ENCODE measurements at places on chromosomes 2 and 18. TPM values are rescaled to one million over a fixed set of nuclear protein-coding genes. Genes with fewer than 3 reads are reported as not detected.
A peak's percentile ranks its signal among the peaks of the same experiment; 100 is the strongest.

The CYBRD1 gene
- total RNA-seq: 471 TPM

The TGFA gene
- total RNA-seq: 12.6 TPM

The HDLBP gene
- total RNA-seq: 412 TPM

The SULT6B1 gene
- total RNA-seq: not detected

The DSG4 gene
- total RNA-seq: not detected

The HOXD13 gene
- not detected for total RNA-seq

The DSG1 gene
- total RNA-seq: not detected

The SSB gene
- 53.9 TPM for total RNA-seq

The PNKD gene
- total RNA-seq: 62.3 TPM

The ITPRID2 gene
- 230 TPM for total RNA-seq

The KCNF1 gene
- 0.42 TPM for total RNA-seq

GRCh38 chr2:232432598-232433184 lies 23.3 kb upstream of the ALPI start:
- no peak for DNase-seq

DNA sequence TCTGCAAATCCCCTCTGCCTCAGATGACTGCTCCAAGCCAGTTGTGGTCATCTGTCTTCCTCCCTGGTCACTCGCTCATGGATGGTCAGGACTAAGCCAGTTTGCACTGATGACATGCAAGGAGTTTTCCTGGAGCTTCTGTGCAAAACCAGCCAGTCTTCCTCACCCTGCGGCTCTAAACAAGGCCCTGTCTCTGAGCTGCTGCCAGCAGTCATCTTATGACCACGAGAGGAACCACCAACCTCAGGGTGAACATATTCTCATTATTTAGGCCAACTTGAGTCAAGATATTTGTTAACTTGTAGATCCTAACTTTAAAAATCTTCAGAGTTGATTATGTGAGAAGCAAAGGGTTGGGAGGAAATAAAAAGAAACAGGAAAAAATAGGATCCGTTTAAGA lies 119.9 kb upstream of the CAB39 start:
- DNase-seq: no peak

DNA sequence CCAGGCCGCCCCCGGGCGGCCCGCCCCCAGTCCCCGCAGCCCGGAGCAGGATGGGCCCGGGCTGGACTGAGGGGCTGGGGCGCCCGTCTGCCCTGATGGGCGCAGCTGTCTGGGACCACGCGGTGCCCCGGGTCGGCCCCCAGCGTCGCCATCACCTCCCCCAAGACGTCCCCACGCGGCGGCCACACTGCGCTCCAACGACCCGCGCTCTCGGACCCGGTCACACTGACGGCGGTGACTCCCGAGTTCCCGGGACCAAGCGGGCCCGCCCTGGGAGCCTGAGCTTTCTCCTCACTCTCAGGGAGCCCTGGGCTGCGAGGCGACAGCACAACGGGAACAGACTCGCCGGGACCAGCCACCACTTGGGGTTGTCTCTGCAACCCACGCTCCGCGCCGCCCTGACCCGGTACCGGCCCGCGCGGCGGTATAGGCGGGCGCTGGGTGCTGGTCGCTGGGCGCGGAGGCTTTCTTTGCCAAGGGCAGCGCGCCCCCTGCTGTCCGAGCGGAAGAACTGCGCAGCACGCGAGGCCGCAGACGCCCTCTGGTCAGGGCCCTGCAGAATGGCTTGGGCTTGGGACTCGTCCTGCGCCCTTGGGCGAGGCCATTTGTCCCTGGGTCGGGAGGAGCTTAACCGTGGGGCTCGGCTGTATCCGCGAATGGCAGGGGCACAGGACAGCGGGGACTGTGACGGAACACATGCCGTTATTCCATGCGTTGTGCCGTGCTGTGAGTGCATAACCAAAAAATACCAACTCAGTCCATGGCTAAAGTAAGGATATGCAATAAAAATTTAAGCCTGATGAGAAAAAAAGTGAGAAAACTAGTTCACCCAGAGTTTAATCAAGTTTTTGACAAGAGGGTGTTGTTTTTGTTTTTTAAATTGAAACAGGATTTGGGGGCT lies 54.8 kb upstream of the ANKRD62 start:
- peak; percentile 84 for DNase-seq

- no peak for DNase-seq
Observed at GRCh38 chr18:3867864-3868311, 417.9 kb downstream of the TGIF1 start.

GRCh38 chr2:24544456-24545115 lies 53.5 kb downstream of the NCOA1 start:
- no peak for DNase-seq

DNA sequence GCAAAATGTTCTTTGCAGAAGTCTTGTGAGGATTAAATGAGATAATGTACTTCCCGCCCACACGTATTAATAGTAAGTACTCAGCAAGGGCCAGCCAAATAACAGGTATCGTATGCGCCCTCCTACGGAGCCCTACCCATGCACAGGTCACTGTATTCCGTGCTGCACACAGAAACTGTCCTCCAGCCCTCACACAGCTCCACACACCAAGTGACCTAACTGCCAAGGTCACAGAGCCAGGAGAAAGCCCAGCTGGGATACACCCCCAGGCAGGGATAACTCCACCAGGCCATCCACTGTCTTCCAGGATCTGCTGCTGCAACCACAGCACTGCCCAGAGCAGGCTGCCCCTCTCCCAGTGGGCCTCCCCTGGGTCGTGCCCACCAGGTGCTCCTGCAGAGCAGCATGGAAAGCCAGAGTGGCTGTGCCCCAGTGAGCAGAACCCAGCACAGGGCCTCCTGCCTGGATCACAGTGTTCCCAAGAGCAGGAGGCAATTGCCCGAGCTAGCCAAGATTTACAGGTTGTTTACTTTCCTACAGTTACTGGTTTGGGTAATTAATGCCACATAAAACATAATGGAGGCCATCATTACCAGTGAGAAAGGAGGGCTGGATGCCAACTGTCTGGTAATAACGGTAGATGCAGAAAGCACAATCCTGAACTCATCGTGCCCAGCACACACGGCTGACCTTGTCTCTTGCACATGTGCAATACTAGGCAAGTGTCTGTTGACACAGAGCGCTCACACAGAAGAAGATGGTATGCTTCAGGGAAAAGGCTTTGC lies 24.4 kb downstream of the TFCP2L1 start:
- no peak for DNase-seq

GRCh38 chr2:18651842-18652774 lies 62.7 kb upstream of the NT5C1B start:
- DNase-seq: no peak

DNA sequence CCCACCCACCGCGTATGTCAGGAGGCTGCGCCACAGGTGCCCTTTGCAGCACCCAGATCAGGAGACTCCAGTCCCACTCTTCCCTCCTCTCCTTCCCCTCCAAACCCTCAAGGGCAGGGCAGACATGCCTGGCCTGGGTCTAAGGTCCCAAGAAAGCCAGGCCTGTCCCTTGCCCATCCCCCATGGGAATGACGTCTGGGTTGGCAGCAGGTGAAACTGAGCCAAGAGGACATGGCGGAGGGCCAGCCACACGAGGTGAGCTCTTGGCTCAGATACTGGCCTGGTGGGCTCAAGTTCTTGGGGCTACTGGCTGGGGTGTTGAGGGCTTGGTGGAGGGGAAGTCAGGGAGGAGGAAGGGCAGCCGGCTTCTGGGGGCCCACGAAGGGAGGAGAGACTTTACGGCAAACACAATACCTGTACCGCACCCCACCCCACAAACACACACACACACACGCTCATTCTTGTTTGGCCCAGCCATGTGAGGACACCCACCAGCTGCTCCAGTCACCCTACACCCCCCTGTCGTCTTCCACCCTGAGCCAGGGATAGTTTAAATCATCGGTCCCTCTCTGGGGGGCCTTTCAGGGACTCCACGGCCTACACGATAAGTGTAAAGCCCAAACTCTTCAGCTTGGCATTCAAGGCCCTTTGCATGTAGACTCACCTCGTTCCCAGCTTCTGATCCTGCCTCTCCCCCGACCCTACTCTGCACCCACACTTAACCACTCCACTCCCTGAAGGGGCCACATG lies 24.1 kb upstream of the TNS1 start:
- no peak for DNase-seq

GRCh38 chr2:237692601-237693290 lies 65.4 kb downstream of the LRRFIP1 start:
- no peak for DNase-seq

DNA sequence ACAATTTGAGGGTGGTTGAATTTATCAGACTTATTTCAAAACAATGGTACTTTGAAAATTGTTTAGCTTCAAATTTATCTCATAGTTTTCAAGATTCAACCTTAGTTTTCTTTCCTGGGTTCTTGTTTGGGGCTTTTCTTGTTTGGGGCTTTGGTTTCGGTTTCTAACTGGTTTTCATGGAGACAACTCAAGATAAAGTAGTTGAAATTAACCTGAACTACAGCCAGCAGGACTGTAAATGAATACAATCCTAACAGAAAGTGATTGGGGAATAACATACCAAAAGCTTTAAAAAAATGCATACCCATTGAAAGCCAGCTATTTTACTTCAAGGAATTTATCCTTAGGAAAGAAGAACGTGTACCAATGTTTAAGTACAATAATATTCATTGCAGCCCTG lies 133.5 kb upstream of the SLC14A2 start:
- DNase-seq: no peak

- no peak for DNase-seq
Observed at GRCh38 chr2:105691947-105692390, 52.7 kb upstream of the NCK2 start.

DNA sequence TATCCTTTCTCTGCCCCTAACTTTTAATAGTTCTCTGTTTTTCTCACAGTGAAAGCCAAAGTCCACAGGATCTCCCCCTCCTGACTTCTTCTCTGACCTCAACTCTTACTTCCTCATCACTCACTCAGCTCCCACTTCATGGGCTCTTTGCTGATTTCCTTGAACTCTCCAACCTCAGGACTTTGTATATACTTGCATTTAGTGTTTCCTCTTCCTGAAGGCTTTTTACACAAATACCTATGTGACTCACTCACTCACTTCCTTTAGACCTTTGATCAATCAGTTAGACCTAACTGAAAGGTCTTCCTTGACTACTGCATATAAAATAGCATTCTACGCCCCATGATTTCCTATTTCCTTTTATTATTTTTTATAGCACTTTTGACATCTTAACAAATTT lies 233.1 kb upstream of the MEX3C start:
- DNase-seq: no peak

DNA sequence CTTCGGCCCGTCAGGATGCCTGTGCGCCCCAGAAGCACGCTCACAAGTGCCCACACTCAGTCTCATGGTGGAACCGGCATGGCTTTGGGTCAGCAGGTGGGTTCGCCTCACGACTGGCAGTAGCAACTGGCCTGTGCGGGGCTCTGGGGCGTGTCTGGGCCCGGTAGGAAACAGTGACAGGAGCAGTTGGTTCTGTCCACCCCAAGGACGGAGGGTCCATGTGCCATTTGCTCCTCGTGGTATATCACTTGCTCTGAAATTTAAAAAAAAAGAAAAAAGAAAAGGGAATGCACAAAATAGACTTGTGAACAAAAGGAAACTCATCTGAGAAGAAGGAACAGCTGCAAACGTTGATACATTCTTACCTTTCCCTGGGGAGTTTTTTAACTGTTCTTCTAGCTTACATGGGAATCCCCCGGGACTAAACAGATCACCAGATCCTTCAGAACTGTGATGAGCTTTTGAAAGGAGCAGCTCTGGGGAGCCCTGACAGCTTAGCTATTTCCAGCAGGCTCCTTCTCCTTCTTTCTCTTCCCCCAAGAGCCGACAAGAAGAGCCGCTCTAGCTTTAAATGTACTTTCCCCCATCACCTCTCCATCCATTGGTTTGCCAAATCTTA lies 42.8 kb downstream of the TRAPPC12 start:
- no peak for DNase-seq

GRCh38 chr2:203808046-203808750 lies 59.4 kb upstream of the CTLA4 start:
- DNase-seq: no peak

DNA sequence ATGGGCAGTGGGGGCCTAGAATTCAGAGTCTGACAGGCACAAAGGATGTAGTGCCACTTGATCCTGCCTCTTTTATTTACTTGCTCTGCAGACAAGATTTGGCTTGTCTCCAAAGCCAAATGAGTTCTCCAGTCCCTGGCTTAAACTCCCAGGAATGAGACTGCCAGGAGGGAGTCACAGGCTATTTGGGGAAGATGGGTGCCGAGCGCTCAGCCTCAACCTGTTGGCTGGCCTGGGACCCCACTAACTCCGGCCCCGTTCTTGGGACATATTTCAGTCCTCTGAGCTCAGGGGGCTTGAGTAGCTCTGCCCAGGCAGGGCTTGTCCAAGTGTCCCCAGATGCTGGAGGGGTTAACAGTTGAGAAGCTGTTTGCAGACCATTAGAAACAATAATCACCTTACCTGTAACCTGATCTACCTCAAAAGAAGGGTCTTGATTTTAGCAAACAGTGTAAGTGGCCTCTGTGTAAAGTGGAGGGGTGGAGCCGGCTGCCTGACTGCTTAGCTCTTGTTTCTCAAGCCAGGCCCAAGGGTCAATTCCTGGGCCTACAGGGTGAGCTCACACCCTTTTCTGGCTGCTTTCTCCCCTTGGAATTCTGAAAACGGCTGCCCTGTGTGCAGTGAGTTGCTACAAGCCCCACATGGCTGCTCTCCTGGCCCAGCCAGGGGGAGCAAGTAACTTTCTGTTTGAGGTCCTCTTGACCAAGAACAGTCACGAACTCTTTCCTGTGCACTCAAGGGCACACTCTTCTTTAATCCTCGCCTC lies 27.1 kb upstream of the FZD5 start:
- DNase-seq: no peak

GRCh38 chr18:2139691-2140090 lies 431.6 kb downstream of the METTL4 start:
- DNase-seq: no peak

- DNase-seq: no peak
Observed at GRCh38 chr18:23938901-23939341, 75.6 kb upstream of the TTC39C start.

- no peak for DNase-seq
Observed at GRCh38 chr2:31347319-31347718, 67.2 kb downstream of the XDH start.

DNA sequence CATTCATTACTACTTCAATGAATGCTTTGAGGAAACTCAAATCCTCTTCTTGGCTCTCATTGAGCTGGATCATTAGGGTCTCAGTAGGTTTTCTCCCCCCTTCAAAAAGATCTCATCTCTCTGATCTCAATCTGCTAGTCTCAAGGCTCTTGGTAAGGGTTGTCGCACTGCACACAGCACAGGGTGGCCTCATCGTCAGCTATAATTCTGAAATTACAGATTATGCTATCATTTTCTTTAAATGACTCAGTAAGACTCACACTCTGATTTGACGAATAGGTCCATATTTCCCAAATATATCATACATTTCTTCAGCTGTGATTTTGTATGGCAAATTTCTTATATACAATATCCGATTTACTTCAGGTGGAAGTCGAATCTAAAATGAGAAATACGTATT lies 2.3 kb downstream of the SF3B6 start:
- no peak for DNase-seq

GRCh38 chr2:68172990-68173700 lies 15.5 kb downstream of the PNO1 start:
- no peak for DNase-seq

Data from tibial nerve (tissue), 4 donors.